ENCODE measurements at places on chromosomes 3 and 15.
A peak's percentile ranks its signal among the peaks of the same experiment; 100 is the strongest.

DNA sequence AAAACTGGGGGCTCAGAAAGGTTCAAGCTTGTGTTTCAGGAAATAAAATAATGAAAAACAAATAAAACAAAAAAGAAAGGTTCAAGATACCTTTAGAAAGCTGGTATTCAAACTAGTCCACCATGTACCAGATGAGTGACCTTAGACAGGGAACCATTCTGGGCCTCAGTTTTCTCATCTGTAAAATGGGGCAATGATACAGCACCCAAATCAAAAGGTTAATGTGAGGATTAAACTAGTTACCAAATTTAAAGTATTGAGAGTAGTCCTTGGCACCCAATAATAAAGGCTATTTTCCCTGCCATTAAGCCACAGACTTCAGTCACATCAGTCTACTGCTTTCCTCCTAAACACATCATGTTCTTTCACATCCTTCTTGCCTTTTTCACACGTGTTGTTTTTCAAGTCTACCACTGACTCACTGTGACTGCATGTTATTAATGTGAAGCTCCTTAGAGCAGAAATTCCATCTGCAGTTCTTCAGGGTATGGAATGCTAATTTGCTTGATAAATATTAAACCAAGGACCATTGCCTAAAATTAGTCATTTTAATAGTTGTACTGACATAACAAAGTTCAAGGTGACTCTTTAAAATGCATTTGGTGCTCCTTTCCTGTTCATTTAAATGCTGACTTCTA, 19.9 kb downstream of the TAMM41 start:
- no peak for DNase-seq

- peak; percentile 31 for DNase-seq
Observed at GRCh38 chr3:132456136-132456535, 38.8 kb downstream of the DNAJC13 start.

- DNase-seq = no peak
Observed at GRCh38 chr3:142468456-142468855, 20.6 kb upstream of the XRN1 start.

DNA sequence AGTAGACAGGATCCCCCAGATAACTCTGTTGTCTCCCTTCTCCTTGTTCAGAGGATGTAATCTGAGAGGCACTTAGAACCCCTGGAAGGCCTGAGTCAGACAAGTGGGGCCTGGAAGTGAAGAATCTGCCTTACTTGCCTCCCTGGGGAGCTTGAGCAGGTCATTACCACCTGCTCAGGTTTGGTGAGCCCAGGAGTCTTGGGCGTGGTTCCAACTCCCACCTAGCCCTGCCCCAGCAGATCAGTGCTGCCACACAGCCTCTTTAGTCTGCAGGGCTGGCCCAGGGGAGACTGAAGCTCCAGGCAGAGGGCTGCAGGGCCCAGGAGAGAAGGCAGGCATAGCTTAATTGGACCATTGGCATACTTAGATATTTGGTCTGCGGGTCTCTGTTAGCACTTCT, 230.0 kb downstream of the ERC2 start:
- no peak for DNase-seq

DNA sequence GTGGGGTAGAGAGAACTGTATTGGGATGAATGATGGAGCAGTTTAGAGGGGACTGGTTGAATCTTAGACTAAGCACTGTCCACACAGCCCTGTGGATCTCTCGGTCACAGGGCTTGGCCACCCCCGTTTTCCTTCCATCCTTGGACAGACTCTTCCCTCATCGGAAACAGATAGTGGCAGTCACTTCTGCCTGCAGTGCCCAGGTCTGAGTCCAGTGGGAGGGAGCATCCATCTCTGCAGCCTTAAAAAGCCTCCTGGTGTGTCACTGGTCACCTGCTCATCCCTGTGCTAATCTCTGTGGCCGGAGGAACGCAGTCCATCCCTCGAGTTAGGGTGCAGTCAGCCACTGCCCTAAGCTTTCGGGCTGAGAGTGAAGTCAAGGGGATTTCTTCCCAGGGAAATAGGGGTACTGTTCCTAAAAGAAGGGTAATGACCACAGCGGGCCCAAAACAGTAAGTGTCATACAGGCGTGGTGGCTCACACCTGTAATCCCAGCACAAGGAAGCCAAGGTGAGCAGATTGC, 32.0 kb downstream of the PLA2G4D start:
- no peak for DNase-seq

- DNase-seq = no peak
Observed at GRCh38 chr3:131782751-131783150, 252.1 kb downstream of the CPNE4 start.

- DNase-seq = no peak
Observed at GRCh38 chr15:35663956-35664355, 118.0 kb upstream of the DPH6 start.

DNA sequence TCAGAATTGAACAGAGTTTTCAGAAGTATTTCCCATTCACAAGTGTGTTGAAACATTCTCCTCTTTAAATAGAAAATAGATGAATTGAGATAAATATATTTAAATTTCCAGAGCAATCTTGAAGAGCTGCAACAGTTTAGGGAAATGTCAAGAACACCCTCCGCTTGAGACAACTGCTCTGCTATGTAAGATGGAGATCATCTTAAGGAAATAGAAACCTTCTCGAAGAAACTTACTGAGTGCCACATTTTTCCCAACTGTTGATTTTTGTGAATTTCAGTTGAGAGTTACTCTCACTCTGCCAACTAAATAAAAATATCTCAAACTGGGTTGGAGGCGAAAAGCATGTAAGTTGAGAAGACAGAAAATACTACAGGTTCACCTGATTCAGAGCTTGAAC, 78.0 kb downstream of the SUCLG2 start:
- DNase-seq = no peak

GRCh38 chr3:160103397-160103796, 114.8 kb downstream of the IL12A start:
- DNase-seq = no peak

GRCh38 chr3:65672871-65673815, 365.6 kb downstream of the MAGI1 start:
- peak; percentile 48 for DNase-seq

- no peak for DNase-seq
Observed at GRCh38 chr3:112811917-112812660, 34.6 kb downstream of the CD200R1L start.

DNA sequence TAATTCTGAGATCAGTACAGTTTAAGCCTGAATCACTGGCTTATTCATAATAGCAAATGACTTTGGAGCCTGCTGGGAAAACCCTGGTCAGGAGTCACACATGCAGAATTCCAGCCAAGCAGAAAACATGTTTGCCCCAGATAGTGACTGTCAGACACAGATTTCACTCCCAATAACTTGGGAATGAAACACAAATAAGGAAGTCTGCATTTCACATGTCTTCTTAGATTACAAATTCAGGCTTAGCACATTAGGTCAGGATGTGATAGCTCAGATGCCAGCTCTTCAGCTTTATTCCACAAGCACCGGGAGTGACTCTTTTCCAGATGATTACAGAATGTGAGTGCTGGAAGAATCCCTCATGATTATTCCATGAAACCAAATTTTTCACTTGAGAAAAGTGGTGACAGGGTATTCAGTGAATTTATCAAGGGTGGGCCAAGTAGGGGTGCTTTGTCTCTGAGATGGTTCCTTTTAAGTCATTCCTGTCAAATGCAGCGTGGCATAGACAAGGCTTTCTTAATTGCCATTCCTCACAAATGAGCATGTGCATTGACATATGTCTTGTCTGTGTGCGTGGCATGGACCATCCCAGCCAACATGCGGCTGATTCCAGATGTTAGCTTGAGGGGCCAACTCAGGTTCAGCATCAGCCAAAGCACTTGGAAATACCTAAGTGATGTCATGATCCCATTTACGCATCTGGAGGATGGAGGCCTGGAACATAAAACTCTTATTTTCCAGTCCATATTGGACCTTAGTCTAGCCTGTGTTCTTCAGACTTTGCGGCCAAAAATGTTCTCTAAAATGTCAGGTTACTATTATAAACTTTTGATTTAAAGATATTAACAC, 191.0 kb downstream of the EPHB1 start:
- no peak for DNase-seq

DNA sequence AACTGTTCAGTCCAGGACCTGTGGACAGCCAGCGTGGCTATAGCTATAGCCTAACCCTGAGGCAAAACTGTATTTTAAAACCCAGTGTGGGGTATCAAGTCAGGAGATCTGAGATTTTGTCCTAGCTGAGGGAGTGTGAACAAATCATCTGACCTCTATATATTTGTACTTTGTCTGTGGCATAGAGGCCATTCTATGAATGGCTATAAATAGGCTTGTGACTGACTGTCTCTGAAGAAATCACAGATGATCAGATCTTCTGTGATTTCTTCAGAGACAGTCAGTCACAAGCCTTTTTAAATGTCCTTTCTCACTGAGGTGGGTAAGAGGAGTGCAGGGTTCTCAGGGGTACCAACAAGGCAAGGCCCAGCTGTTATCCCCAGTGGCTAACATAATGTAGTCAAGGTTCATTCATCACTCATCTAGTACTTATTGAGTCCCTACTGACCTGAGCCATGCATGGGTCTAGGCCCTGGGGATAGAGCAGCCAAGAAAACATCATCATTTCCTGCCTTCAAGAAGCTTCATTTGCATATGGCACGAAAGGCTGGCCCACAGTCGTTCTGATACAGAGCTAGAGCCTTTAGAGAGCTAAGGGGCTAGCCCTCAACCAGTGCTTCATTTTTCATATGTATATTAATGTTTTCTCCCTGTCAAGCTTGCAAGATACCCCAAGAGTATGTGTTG, 53.3 kb downstream of the TIPARP start:
- peak; percentile 30 for DNase-seq

- DNase-seq = no peak
Observed at GRCh38 chr3:98721776-98722175, 41.4 kb upstream of the ST3GAL6 start.

GRCh38 chr3:149473357-149474249, 894 bp upstream of the TM4SF4 start:
- peak; percentile 53 for DNase-seq

DNA sequence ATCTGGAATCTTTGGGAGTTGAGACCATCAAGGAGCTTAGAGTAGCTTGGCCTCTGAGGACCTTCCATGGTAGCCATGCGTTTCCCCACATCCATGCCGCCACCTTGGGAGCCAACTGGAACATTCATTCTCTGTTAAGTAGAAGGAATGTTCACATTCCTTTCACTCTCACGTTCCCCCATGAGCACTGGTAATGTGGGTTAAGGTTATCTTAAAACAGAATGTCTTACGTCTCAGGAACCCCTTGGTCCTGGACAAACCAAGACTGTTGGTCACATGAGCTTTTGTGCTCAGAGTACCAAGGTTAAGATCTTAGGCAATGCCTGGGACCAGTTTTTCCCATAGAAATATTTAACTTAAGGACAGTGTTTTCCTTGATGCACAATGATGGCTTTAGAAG, 211.7 kb upstream of the UBE2E1 start:
- no peak for DNase-seq

DNA sequence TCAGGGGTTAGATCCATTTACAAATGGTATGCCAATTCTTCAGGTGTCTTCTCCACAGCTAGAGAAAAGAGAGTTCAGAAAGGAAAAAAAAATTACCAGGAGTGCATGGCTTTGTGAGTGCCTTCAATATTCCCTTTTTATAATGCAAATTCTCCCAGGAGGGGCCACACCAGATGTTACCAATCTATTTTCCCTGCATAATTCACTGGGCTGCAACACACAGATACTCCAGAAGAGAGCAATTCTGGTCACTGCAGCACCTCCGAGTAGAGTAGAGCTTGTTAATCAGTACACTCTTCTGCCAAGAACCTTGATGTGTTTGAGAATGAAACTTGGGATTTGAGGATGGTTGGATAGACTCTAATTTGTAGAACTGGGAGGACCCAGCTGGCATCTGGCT, 80.7 kb upstream of the SPRED1 start:
- no peak for DNase-seq

GRCh38 chr3:42547401-42547945, 34.3 kb downstream of the SEC22C start:
- peak; percentile 64 for DNase-seq

DNA sequence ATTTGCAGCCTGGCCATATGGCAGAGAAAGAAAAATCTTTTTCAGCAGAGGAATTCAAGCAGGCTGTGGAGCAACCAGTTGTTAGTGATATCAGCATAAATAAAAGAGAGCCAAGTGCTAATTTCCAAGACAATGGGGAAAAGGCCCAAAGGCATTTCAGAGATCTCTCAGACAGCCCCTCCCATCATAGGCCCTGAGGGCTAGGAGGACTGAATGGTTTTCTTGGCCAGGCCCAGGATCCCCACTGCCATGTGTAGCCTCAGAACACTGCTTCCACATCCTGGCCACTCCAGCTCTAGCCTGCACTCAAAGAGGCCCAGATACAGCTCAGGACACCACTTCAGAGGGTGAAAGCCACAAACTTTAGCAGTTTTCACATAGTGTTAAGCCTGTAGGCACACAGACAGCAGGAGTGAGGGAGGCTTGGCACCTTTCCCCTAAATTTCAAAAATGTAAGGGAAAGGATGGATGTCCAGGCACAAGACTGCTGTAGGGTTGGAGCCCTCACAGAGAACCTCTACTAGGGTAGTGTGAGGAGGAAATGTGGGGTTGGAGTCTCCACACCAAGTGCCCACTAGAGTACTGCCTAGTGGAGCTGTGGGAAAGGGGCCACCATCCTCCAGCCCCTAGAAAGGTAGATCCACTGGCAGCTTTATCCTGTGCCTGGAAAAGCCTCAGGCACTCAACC, 191.4 kb downstream of the TBL1XR1 start:
- DNase-seq = no peak

Measured in suppressor macrophage (primary cell).